ENCODE measurements at places on chromosomes 1 and 21.
A peak's percentile ranks its signal among the peaks of the same experiment; 100 is the strongest.

DNA sequence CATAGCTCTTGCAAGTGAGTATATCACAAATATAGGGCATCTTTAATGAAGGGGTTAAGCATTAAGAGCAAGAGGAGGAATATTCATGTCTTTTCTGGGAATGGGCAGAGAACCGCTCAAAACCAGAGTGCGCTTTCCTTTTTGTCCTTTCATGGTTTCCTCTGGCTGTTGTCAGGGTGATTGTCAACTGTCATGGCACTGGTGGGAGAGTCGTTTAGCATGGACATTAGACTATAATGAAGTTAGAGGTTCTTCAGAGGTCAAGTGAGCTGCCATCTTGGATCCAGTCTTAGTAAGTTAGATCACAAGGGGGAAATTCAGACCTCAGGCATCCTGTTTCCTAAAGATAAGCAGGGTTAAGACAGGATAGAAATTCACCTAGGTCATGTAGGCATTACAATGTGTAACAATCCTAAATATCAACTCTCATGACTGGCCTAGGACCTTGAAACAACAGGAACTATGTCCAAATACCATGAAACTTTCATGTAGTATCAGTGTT lies 12.1 kb upstream of the COA6 start:
- DNase-seq, result no peak

GRCh38 chr1:170657275-170657853 lies 6.6 kb upstream of the PRRX1 start:
- no peak for DNase-seq

- no peak for DNase-seq
Measured at GRCh38 chr1:153178922-153179321, 24.3 kb upstream of the LELP1 start.

DNA sequence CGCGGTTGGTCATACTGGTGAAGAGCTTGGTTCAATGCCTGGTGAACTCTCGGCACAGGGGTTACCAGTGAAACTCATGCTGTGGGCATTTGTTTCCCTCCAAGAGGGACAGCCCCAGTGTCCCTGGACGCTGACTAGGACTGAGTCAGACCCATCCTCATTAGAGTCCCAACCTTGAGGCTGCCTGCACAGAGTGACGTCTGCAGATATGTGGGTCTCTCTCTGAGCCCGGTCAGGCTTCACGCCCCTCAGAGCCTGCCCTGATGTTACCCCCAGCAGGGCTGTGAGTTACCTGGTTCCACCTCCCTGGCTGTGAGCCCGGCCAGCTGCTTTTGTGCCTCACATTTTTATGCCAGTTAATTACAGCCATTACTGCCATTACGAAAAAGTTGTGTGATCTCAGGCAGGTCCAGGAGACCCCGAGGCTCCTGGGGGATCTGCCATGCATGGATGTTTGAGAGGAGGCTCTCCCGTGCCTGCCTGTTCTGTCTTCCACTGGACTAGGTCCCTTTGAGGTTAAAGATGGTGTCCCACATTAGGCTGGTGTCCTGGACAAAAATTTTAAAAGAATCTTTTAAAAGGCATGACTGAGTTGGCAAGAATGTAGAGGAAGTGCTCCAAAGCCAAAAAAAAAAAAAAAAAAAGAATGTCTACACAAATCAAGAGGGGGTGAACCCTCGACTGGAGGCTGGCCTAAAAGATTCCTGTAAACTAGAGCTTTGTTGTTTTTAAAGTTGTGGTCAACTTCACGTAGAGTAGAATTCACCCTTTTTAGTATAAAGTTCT lies 36.6 kb upstream of the PADI1 start:
- DNase-seq, result no peak

DNA sequence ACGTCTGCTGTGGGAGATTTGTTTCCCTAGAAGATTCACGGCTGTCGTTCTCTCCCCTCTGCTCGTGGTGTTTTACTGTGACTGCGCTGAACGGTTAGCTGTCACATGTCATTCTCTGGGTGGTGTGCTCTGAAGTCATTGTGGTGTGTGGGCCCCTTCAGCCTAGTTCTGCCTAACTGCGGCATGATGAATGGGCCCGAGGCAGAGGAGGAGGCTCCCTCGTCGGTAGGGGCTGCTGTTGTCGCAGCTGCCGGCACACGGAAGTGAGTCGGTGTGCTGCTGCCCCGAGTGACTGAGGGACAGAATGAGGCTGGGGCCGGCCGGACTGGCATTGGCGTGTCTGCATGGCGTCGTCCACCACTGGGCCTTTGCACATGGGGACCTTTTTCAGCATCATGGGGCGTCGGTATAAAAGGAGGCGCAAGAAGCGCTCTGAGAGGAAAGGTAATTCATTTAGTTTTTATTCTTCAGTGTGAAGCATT lies 77.9 kb downstream of the ADARB1 start:
- peak; percentile 53 for DNase-seq

DNA sequence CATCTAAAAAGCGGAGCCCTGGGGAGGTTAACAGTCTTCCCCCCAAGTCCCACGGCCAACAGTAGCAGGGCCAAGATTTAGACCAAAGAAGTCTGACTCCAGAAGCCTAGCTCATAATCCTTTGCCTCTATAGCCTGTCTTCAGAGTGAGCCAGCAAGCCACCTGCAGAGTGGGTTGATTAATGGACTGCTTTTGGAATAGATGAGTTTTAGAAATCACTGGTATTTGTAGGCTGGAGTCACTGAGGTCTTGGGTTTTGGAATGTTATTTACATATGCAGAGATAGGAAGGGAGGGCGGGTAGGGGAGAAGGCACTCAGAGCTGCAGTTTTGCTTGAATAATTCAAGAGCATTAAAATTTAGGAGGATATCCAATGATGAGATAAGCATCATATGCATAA lies 90.8 kb upstream of the L1TD1 start:
- no peak for DNase-seq

GRCh38 chr1:38724160-38725131 lies 135.1 kb downstream of the RRAGC start:
- DNase-seq, result no peak

DNA sequence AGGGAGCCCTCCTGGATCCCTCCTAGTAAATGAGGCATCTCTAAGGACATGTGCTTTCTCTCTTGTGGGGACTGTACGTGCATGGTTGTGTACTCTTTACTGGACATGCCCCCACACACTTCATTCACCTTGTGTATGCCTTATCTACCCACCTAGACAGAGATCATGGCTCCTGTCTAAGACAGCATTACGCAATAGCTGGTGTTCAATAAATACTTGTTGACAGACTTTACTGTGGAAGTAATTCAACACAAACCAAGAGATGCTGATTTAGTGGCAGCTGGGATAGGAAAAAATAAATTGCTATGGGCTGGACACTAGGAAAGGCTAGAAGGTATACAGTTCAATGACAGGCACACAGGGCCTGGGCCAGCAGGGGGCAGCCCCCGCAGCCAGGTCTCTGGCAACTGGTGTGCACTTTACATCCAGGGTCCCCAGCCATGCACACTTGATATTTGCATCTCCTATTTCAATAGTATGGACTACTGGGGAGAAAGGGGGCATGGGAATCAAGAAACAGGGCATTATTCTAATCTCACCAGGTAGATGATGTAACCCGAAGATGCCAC lies 24.2 kb downstream of the TRABD2B start:
- no peak for DNase-seq

- no peak for DNase-seq
Measured at GRCh38 chr1:70552662-70553566, 141.8 kb downstream of the CTH start.

DNA sequence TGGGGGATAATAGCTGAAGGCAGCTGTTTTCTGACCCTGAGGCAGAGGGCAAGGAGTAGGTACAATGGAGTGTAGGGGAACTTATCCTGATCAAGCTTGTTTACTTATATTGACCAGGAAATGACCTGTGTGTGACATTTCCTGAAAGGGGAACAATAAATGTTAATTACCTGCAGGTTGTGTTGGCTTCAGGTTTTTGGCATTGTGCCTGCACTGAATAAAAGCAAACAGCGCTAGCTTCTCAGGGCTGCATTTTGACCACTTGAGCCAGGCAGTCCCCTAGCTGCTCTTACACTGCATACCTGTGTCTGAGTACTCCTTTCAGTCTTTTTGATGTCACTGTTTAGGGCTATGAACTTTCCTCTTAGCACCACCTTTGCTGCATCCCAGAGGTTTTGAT lies 40.6 kb downstream of the DRAM2 start:
- DNase-seq, result no peak

Measured in stimulated activated CD8-positive, alpha-beta memory T cell treated with anti-CD3 and anti-CD28 coated beads, Interleukin-12 subunit alpha, Interleukin-12 subunit beta, amount 100 ng/mL, for 4 hours (primary cell).